ENCODE measurements at places on chromosomes 6 and 20.

- DNase-seq: no peak
Observed at GRCh38 chr20:329851-330232, 4.5 kb downstream of the SOX12 start.

DNA sequence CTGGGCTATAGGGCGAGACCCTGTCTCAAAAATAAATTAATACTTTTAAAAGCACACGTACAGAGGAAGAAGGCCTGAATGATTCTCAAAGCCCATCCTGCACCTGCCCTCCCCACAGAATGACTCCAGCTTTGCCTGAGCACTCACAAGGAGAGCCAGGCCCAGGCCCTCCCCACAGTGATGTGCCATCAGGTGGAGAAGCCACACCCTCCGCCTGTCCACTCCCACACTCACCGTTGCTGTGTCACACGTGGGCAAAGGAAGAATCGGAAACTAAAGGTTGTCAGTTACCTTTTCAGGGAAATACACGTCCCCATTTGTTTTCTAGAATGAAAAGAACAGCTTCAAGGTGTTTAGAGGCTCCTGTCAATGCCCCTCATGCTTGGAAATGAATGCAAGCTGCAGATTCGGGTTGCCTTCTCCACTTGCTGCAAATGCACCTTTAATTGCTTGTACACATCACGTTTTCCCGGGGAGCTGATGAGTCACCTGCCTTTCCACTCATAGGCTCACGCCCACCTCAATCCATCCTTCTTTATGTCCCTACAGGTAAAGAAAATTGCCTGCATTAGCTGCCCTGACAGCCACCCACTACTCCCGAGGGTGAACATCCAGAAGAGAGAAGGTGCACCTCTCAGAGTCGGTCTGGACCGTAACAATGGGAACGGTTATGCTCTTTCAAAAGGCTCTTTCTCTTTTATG, 45.5 kb upstream of the AFDN start:
- no peak for DNase-seq

DNA sequence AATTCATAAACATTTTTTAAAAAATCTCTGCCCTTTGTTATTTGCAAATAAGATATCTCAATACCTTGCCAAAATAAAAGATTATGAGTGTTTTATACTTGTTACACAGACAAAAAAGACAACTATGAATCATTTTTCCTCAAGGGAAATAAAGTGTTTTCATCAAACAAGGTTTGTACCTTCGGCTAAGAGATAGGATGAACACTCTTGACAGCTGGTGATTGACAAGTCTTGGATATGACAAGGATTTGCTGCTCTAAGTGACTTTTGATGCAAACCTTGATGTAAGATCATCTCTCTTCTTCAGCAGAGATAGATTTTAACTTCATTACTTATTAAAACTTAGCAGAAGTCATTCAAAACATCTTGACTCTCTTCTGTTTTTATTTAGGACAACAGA, 514.3 kb upstream of the IRAK1BP1 start:
- DNase-seq: no peak

- no peak for DNase-seq
Observed at GRCh38 chr6:32459781-32460424, 20.2 kb downstream of the HLA-DRA start.

GRCh38 chr6:128598571-128598970, 78.2 kb upstream of the PTPRK start:
- DNase-seq: no peak

DNA sequence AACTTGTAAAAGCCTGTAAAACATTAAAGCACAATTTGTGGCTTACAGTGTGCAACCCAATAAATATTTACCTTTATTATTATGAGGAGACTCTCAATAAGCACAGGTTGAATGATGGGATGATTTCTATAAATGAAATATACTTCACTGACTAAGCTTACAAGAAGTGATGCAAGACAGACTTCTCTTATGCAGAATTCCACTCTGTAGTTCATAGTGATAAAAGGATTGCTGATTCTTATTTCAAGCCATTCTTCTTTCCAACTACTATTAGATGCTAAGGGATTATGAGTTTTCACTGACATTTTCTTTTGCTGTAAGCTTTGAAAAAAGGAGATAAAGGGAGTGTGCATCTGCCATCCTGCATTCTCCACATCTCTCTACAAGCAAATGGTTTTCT, 149.0 kb upstream of the ARG1 start:
- no peak for DNase-seq

GRCh38 chr6:17093686-17094085, 8.2 kb upstream of the STMND1 start:
- DNase-seq: no peak

GRCh38 chr6:135096403-135097130, 41.9 kb upstream of the HBS1L start:
- DNase-seq: no peak

DNA sequence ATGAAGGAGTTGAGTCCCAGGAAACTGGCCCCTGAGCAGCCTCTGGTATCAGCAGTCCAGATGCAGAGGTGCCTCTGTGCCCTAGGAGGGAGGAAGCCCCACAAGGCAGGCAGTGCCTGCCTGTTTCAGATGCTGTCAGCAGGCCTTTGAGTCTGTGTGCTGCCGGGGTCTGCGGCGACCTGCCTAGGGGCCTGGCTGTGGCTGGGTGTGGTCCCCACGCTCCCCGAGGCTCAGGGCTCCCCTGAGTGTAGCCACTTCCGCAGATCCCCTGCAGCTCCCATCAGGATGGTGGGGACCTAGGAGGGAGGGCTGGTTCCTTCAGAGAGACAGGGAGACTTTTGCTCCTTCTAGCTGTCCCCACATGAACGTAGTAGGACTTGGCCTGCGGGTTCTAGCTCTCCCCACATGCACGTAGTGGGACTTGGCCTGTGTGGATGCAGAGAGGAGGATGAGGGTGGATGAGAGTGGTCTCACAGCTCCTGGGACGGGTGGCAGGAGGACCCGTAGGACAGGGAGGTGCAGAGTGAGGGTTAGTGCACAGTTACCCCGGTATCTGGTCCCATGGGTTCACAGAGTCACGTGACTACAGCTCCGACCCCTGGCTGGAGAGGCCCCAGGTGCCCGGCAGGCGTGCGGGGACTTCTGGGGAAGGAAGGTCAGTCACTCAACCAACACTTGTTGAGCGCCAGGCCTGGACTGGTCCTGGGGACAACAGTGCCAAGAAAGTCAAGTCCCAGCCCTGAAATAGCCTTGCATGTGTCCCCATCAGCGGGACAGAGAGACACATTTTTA, 41.0 kb downstream of the CDH4 start:
- no peak for DNase-seq

GRCh38 chr6:392441-393390, 1.2 kb downstream of the IRF4 start:
- peak; percentile 29 for DNase-seq

- no peak for DNase-seq
Observed at GRCh38 chr20:54076259-54076658, 5.9 kb upstream of the BCAS1 start.

DNA sequence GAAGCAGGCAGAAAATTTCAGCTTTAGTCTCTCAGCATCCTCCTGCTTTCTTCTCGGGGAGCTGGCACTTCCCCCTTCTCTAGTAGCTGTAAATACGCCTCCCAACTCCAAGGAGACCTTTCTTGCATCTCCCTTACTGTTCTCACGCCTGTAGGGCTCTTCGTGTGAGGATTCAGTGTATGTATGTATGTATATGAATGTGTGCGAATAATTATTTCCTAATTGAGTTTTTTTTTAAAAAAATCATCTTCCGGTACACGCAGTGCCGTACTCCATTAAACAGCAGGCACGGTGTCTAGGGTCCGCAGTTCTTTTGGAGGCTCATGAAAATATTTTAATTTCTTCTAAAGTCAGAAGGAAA, 85.4 kb downstream of the HFE start:
- DNase-seq: no peak

DNA sequence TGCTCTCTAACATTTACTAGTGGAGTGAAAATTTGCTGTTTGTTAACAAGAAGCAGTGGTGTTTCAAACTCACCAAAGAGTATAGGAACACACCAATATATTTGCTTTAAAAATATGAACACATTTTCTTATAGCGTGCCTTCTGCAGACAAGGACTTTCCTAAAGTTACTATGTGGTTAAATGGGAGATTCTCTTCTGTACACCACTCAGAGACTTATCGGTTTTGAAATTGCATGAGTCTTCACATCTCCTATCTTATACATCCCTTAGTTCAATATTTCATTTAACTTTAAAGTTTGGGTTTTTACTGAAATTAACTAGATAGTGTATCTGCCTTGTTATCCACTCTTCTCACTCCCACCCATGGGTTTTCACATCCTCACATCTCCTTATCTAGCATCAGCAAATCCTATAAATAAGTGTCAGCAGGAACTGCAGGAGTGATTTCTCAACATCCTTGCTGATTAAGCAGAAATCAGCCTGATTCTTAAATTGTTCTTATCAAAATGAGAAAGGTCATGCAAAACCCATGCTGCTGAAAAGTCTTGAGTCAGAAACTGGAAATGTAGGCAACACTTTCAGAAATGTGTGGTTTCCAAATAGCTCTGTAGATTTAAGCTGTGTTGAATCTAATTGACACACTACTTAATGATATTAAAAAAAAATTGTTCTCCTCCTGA, 1075.6 kb upstream of the GJE1 start:
- no peak for DNase-seq

DNA sequence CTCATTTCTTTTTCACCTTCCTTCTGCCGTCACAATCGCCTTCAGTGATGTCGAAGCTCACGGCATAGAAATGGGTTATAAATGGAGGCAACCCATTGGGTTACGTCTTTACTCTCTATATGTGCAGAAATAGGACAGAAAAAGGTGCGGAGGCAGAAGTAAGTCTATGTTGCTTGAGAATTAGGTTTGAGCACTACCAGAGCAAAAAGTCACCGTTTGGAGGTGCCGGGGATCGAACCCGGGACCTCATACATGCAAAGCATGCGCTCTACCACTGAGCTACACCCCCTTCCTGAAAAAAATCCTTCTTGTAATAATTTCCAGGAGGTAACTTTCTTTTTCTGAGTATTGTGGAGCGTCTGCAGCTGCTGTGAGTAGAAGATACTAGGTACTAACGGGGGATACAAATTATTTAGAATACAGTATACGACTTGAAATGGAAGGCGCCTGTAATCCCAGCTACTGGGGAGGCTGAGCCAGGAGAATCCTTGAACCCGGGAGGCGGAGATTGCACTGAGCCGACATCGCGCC, 134.2 kb downstream of the TRIM27 start:
- no peak for DNase-seq

- DNase-seq: no peak
Observed at GRCh38 chr6:137853569-137854213, 13.4 kb upstream of the TNFAIP3 start.

GRCh38 chr6:38144365-38144945, 324.9 kb downstream of the ZFAND3 start:
- no peak for DNase-seq

- no peak for DNase-seq
Observed at GRCh38 chr20:41135888-41136679, 1.3 kb upstream of the PLCG1 start.

- DNase-seq: peak; percentile 61
Observed at GRCh38 chr6:389622-390021, 1.9 kb upstream of the IRF4 start.

GRCh38 chr6:169965657-169966311, 214.4 kb downstream of the ERMARD start:
- DNase-seq: no peak

DNA sequence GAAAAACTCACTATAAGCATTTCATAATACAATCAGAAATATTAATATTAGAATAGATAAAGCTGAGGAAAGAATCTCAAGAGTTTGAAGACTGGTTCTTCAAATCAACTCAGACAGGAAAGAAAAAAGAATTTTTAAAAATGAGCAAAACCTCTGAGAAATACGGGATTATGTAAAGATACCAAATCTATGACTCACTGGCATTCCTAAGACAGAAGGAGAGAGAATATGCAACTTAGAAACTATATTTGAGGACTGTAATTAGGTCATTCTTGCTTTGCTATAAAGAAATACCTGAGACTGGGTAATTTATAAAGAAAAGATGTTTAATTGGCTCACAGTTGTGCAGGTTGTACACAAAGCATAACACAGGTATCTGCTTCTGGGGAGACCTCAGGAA, 665.1 kb downstream of the RNF144B start:
- no peak for DNase-seq

DNA sequence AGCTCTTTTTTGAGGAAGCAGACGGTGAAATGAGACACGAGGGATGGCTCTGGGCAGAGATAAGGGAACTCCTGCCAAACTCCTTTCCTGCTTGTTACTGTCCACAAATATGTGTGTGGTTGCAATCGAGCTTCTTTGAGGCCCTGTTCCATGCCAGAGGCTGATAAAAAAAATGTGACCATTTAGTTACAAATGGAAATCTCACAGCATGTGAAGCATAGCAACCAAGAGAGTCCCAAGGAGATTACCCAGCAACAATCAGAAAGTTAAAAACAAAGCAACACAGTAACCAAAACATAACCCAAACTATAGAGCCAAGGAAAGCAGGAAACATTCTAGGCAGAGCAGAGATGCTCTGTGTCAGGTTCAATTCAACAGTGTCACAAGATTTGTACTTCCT, 35.4 kb upstream of the HMGN3 start:
- DNase-seq: no peak

GRCh38 chr6:110562316-110562915, 86.0 kb upstream of the SLC22A16 start:
- no peak for DNase-seq

- no peak for DNase-seq
Observed at GRCh38 chr20:41230136-41230535, 87.4 kb downstream of the ZHX3 start.

- no peak for DNase-seq
Observed at GRCh38 chr6:76790045-76790796, 673.1 kb downstream of the HTR1B start.

DNA sequence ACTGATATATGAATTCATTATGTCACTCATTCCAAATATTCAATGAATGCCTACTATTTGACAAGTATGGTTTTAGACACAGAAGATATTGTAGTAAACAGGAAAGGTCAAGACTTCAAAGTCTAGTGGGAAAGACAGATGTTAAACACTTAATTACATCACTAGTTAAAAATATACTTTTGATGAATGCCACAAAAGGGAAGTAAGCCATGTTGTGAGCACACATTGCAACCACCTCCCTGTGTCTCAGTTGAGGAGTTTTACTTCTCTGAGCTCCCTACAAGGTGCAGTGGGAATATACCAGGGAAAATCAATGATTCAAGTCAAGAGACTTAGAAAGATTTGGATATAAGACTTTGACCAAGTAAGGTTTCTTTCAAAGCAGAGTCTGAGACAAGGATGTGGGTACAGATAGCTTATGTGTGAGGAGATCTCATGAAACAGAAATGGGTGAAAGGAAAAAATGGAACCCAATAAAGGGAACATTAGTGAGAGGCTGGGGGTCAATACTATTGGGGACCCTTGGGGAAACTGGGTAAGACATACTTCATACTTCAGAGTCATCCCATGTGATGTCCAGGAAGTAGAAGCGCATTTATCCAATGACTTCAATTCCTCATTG, 503.7 kb downstream of the KIF16B start:
- no peak for DNase-seq

DNA sequence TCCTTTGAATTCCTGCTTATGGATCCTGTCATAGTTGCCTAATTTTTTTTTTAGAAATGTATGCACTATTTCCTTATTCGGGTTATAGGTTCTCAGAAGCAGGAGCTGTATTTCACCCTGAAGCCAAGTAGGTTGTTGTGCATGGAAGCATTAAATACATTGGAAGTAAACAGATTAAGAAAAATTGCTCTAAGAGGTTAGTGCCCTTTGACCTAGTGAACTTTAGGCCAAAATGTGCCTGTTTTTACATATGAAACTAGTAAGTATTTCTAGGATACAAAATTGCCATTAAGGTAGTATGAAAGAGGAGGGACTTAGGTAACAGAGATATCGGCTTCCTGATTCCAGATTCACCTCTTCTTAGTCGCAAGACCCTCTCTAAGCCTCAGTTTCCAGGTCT, 377.9 kb downstream of the SYNE1 start:
- no peak for DNase-seq

- no peak for DNase-seq
Observed at GRCh38 chr6:36323062-36323461, 13.6 kb downstream of the BNIP5 start.

Measured in CD4-positive, alpha-beta T cell treated with Interleukin-15 for 4 hours (primary cell).